ENCODE measurements at places on chromosomes 3 and 15.

DNA sequence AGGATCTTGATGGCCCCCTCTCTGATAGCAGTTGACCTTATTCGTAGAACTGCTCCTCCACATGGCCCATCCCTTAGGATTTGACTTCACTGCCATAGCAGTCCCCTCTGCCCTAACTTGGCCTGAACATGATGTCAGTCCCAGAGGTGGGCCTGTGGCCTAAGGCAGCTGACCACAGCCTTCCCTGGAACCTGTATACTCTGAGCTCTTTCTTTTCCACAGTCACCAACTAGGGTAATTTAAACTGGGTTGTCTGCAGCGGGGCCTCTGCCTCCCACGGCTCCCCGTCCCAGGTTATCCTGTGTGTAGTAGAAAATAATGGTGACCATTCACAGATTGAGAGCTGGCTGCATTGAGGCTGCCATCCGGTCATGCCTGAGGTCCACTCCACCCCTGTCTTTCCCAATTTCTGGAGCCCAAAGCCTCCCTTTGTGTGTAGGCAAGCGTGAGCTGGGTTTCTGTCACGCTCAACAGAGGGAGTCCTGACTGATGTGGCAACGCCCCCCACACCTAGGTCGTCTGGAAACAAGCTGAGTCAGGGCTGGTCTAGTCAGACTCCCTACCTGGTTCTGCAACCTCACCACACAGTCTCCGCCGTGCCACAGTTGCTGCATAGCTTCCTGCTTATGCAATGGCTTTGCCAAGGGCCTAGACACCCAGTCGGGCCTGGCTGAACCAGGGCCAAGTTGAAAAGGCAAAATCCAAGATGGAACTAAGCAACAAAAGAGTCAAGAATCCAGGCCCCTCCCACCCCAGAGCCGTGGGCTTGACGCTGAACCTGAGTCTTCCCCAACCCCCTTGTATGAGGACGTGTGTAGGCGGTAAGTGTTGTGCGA lies 284.5 kb downstream of the XXYLT1 start:
- peaks cover 6% of the 10 kb centered on the region for H3K27me3 ChIP-seq
- peaks cover 21% of the 10 kb centered on the region for H3K4me1 ChIP-seq
- H3K27ac ChIP-seq = no peak overlapping the region
- H3K4me3 ChIP-seq = no peak overlapping the region
- peak; percentile 72 for DNase-seq

GRCh38 chr3:36911990-36912804 lies 32.7 kb downstream of the TRANK1 start:
- DNase-seq = peak; percentile 84
- no peaks in the 10 kb centered on the region for H3K36me3 ChIP-seq
- H3K27me3 ChIP-seq = no peaks in the 10 kb centered on the region
- peaks cover 29% of the 10 kb centered on the region for H3K4me1 ChIP-seq
- peak overlapping the region; percentile 47 for H3K27ac ChIP-seq
- H3K4me3 ChIP-seq = peak overlapping the region; percentile 60

DNA sequence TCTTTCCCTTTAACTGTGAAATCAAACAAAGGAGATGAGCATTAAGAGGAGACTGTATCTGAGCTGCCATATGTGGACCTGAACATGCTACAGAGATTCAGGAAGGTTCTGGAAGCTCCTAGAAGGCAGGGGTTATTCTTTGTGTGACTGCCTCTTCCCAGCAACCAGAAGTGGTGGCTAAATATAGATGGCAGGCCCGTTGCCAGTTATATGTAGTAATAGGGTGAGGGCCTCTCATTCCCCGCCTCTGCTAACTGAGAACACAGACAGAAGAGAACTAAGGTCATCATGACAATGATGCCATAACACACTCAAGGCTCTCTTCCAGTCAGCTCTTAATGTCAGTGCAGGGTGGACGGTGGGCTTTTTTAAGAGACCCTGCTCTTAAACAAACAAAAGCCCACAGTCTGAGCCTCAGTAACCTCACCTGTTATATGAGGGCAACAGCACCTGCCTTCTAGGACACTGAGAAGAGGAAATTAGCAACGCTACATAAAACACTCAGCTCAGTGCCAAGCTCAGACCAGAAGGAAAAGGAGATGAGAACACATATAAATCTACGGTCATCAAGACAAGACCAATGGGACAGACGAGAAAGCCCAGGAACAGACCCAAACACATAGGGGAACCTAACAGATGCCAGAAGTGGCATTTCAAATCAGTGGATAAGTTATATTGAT lies 22.3 kb downstream of the CFAP92 start:
- no peak overlapping the region for H3K4me3 ChIP-seq
- no peaks in the 10 kb centered on the region for H3K27me3 ChIP-seq
- DNase-seq = no peak

DNA sequence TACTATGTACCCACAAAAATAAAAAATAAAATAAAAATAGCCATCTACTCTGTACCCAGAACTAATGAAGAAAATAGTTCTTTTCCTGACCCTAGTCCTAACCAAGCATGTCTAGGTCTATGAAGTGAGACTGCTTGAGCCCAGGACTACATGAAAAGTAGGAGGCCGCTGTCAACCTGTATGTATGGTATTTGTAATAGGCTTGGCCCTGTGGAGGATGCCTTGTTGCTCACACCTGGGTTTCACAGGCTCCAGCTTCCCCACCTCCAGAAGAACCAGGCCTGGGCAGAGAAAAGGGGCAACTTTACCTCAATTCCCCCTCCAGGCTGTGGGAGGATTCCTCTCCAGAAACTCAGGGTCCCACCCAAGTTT lies 6.8 kb upstream of the PKM start:
- no peaks in the 10 kb centered on the region for H3K27me3 ChIP-seq
- no peak overlapping the region for H3K4me3 ChIP-seq
- peaks cover 7% of the 10 kb centered on the region for H3K36me3 ChIP-seq
- DNase-seq = no peak
- peak overlapping the region; percentile 33 for H3K27ac ChIP-seq
- peaks cover 18% of the 10 kb centered on the region for H3K4me1 ChIP-seq

DNA sequence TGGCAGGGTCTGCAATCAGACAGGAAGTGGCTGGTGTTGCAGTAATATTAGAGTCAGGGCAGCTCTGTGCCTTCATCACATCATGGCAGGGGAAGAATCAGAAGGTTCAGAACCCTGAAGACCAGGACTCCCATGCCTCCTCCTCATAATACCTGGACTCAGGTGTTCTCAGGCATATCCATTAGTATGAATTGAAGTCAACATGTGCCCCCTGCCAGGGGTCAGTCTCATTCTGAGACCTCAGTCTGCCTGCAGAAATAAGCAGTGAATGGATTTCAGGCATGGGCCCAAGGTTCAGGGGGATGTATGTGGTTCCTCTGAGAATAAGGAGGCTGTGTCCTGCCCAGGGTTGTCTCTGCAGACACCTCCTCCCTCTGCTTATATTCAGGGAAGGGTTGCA lies 74.2 kb downstream of the SPSB4 start:
- no peak overlapping the region for H3K27ac ChIP-seq
- H3K4me1 ChIP-seq = no peaks in the 10 kb centered on the region
